ENCODE measurements at places on chromosomes 1 and 21. TPM values are rescaled to one million over a fixed set of nuclear protein-coding genes. Genes with fewer than 3 reads are reported as not detected.
A peak's percentile ranks its signal among the peaks of the same experiment; 100 is the strongest.

GRCh38 chr21:46393941-46394594 is 64.6 kb upstream of the DIP2A start:
- DNase-seq: peak; percentile 15

DNA sequence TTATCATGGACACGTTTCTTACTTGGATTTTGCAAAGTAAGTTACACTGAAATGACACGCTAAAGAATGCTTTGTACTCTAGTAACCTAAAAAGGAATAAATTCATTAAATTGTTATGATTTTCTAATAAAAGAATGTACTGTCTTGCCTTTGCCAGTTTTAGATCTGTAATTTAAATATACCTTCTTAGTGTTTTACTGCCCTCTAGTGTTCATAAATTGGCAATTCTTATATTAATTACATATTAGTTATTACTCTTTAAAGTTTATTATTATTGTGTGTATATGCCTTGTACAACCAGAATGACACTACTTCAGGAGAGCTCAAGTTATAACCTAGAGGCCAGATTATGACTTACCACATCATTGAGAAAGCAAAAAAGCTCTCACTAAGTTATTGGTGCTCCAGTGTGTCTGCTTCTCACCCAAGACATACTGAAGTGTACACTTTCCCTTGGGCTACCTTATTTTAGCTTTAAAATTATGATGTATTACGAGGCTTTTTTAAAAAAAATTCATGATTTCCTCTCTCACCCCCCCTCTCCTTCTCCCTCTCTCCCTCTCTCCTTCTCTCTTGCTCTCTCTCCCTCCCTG is 169.9 kb downstream of the HS2ST1 start:
- no peak for DNase-seq

GRCh38 chr1:45501505-45501859 is 1.4 kb downstream of the MMACHC start:
- no peak for DNase-seq

GRCh38 chr1:224605482-224606181 is 10.5 kb upstream of the CNIH3 start:
- no peak for DNase-seq

GRCh38 chr1:207890136-207890738 is 20.7 kb downstream of the CD34 start:
- DNase-seq: peak; percentile 79

GRCh38 chr1:221162352-221162751 is 283.1 kb downstream of the HLX start:
- DNase-seq: no peak

DNA sequence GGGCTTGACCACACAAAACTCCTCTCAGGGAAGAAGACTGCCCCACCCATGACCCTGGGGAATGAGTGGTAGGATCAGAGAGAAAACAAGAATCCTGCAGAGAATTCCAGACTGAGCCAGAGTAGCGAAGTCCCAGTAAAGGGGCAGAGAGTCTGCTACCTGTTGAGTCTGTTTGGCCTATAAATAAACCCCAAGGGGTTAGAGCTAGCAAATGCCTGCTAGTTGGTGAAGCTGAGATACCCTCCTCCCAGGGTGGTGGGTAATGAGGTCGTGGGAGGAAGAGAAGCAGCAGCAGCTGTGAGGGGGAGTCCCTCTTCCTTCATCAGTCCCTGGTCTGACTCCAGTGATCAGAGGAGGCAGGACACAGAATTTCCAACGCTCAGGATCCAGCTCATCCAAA is 2.5 kb downstream of the TRAF3IP3 start:
- DNase-seq: no peak

GRCh38 chr1:177210071-177210470 is 39.3 kb downstream of the BRINP2 start:
- no peak for DNase-seq

DNA sequence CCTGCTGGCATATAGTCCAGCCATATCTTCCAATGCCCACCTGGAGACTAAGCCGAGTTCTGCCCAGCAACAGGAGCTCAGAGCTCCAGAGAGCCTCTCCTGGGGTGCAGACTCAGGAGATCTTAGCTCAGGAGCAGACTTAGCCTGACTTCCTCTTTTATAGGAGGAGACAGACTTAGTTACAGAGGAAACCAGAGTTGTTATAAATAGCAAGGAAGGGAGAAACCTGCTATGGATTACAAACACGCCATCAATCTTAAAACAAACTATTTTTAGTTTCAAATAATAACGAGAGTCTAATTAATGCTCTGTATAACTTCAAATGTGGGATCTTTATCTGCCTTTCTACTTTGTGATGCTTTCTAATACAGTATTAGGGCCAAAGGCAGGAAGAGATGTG is 3.3 kb upstream of the KIF21B start:
- DNase-seq: no peak

DNA sequence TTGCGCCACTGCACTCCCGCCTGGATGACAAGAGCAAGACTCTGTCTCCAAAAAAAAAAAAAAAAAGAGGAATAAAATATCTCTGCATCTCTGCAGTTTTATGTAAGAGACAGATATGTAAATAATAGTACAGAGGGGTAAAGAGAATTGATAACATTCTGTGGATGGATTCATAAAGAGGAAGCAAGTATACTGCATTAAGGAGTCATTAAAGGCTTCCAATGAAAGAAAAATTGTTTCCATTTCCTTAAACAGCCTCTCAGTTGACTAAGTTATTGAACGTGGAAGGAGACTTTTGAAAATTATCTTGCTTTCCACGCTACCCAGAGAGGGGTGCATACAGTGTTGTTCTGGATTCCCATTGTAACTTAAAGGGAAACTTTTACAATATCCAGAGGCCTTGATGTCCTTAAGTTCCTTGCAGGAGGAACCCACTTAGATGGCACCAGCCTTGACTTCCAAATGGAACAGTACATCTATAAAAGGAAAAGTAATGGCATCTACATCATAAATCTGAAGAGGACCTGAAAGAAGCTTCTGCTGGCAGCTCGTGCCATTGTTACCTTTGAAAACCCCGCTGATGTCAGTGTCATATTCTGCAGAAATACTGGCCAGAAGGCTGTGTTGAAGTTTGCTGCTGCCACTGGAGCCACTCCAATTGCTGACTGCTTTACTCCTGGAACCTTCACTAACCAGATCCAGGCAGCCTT is 13.8 kb downstream of the CEP350 start:
- no peak for DNase-seq

- DNase-seq: no peak
These were observed 29.6 kb downstream of the DNAH14 start for GRCh38 chr1:224959115-224959514.

GRCh38 chr1:224565611-224566406 is 50.3 kb upstream of the CNIH3 start:
- DNase-seq: no peak

GRCh38 chr1:221289103-221289502 is 409.9 kb downstream of the HLX start:
- no peak for DNase-seq

- no peak for DNase-seq
These were observed 315.5 kb downstream of the TGFB2 start for GRCh38 chr1:218660678-218661053.

DNA sequence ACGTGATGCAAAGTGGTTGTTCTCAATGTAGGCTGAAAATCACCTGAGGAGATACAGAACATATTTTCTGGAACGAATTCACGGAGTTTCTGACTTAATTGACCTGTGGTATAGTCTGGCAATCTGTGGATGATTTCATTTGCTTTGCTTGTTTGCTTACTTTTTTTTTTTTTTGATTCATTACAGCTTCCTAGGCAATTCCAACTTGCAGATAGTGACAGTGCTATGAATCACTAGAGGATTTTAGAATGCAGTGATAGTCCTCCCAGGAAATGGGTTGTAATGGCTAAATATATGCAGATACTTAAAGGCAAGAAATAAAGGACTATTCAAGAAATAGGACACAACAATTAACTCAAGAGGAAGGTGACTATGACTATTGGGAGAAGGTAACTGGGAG is 1378.1 kb upstream of the PRMT6 start:
- no peak for DNase-seq

GRCh38 chr1:246651012-246651695 is 73.1 kb upstream of the SCCPDH start:
- DNase-seq: no peak

- DNase-seq: no peak
These were observed 48.2 kb upstream of the IRF2BP2 start for GRCh38 chr1:234658138-234658537.

DNA sequence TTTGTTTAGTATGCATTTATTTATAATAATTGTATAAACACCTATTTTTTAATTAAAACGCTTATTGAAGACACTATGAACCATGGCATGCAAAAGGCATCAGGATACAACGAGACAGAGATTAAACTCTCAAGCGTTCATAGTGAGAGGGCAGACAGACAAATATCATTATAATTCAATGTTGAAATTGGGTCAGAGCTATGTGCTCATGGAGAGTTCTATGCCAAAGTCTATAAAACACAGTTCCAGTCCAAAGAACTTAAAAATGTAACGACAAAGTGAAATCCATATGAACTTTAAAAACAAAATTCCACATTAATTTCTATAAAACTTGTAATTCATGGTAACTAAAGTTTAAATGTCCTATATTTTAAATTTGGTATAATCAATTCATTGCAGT is 724.0 kb downstream of the LTN1 start:
- DNase-seq: no peak

GRCh38 chr1:11893907-11894251 is 32.3 kb downstream of the KIAA2013 start:
- peak; percentile 78 for DNase-seq

- no peak for DNase-seq
These were observed 1.0 kb downstream of the TMEM201 start for GRCh38 chr1:9589719-9590157.

GRCh38 chr21:17726047-17726829 is 92.9 kb downstream of the C21orf91 start:
- DNase-seq: no peak

DNA sequence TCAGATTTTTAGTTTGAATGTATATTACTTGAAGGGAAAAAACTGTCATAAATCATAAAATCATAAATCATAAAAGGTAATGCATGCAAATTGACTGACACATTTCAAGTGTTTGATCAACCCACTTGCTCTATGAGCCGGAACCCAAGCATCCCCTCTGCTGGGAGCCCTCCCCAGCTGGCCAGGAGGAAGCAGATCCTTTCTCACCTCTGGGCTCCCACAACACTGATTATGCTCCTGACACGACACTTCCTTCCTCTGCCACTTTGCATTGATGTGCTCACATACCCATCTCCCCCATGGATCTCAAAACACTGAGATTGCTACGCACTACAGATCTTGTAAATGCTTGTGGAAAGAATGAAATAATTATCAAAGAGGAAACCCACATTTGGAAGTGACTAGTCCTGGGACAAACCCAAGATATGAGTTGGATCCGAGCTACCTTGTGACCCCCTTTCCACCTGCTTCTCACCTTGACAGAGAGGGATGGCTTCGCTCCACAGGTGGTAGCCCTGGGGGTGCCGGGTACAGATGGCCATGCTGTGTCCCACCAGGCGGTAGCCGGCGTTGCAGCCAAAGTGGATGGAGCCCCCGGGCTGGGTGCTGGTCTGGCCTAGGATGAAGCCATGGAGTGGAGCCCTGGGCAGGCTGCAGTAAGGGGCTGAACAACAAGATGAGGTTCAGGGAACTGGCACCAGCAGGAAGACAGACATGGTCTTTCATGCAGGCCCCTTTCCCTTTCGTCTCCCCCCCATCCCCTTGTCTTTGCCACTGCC is 104.6 kb downstream of the ZSCAN20 start:
- DNase-seq: no peak

DNA sequence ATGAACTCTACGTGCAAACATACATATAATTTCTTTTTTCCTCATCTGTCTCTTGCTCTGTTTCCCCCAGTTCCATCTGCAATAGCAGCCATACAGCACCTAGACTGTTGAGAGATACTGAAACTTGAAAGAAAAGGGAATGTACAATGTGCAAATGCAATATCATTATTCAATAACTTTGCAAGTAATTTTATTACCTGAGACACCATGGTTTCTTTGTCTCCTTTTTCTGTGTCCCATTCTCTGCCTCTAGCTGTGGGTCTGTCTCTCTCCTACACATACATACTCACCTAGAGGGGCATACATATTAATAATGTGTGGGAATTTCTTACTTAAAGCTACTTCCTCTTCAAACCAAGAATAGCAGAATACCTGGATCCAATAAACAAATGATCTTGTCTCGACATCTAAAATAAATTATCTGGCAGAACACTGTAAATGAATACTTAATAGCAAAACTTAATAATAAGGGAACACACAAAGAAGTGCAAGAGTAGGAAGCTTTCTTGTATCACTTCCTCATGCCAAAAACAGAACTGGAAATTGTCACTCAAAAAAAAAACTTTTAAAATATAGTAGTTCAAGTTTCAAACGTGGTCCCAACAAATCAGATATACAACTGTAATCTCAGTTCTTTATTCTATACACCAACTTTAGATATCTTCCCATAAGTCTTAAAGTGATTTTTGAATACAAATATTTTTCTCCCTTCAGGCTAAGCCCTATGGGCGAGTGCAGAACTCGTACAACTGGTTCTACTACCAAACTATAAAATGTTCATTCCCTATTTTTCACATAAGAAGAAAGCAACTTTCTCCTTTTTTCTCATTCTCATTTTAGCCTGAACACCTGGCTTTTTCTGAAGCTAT is 194.6 kb downstream of the NRIP1 start:
- no peak for DNase-seq

- DNase-seq: no peak
These were observed 162.5 kb downstream of the ROR1 start for GRCh38 chr1:63936276-63936675.

- DNase-seq: no peak
These were observed 744 bp upstream of the WDR26 start for GRCh38 chr1:224435318-224435763.

GRCh38 chr1:216464489-216464888 is 41.2 kb upstream of the USH2A start:
- DNase-seq: no peak

DNA sequence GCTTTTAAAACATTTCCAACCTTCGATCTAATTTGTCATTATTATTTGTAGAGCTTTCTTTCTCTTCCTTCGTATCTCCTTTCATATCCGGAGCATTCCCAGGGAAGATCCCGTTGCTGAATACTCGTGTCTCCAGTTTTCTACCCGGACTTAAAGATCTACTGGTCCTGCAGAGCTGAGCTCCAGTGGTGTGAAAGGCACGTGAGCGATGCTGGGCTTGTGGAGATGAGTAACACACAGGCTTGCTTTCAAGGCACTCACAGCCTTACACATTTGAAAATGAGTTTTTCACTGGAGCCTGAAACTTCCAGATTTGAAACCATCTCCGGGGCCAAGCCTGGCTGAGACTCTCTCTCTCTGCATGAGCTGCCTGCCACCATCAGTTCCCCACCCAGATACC is 428.3 kb downstream of the KIF26B start:
- no peak for DNase-seq

TEDDM1 gene
- not detected for total RNA-seq

CRB1 gene
- total RNA-seq: 0.79 TPM

CFHR2 gene
- not detected for total RNA-seq

SPTA1 gene
- total RNA-seq: not detected

HUNK gene
- total RNA-seq: 0.40 TPM

PRUNE1 gene
- 43.6 TPM for total RNA-seq

PTPRF gene
- 7.0 TPM for total RNA-seq

GPR52 gene
- total RNA-seq: 1.2 TPM

RUNX1 gene
- total RNA-seq: 2.2 TPM

SPATA21 gene
- total RNA-seq: not detected

TACSTD2 gene
- total RNA-seq: 0.25 TPM

AMY2B gene
- 21.0 TPM for total RNA-seq

ESPN gene
- 0.77 TPM for total RNA-seq

AVPR1B gene
- not detected for total RNA-seq

NTRK1 gene
- 0.69 TPM for total RNA-seq

CD1E gene
- total RNA-seq: 0.50 TPM

LRRC3 gene
- total RNA-seq: 2.1 TPM
